ENCODE measurements at places on chromosomes 12 and 14.

DNA sequence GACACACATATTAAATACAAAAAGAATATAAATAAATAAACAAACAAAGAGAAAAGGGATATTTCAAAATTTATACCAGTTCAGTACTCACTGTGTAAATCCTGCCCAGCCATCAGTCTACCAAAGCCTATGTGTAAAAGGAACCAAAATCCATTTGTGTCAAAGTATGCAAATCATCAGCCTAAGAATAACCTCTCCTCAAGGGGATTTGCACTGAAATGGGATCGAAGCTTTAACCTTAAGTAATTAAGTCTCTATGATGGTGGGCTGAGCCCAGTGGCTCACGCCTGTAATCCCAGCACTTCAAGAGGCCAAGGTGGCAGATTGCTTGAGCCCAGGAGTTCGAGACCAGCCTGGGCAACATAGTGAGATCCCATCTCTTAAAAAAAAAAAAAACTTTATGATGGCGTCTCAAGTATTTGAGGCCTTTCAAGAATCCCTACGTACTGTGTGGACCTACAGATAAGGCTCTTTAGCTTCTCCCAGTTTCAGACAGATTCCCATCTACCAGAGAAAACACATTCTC lies 57.8 kb upstream of the METAP2 start:
- DNase-seq = no peak

- no peak for DNase-seq
Observed at GRCh38 chr14:105173901-105174894, 5.6 kb upstream of the JAG2 start.

DNA sequence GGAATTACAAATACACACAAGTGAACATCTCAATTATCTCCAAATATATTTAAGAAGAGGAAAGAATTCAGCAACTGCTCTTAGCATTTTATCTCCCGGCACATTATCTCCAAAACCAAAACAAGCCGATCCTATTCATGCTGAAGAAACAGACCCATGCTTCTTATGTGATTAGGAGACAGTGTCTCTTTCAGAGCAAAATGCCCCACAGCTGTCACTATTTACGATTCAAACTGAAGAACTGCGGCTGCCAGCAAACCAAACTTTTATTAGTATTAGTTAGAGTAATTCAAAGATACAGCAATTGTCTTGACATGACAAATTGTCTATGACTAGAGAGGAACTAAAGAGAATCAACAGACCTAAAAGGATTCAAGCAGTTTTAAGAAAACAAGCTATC lies 79.4 kb downstream of the SETD3 start:
- DNase-seq = no peak

DNA sequence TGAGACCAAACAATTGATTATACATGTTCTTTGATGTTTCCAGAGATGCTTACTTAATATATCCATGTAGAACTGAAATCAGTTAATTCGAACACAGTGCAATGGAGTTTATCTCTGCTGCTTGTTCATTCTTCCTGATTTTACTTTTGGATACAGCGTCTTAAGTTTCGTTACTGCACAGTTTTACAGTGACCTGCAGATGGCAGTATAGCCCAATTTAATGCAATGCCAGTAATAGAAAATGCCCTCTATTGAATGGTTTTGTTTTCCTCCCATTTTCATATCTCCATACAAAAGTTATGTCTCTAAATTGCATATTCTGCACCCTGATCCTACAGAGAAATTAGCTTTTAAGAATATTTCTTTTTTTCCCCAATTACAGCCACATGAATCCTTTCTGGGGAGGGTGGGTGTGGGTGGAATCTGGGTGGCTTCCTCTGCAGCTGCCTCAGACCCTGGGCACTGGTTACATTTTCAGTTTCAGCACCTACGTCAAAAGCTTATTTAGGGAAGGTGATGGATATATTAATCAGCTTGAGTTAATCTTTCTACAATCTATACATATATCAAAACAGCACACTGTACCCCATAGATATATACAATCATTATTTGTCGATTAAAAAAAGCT lies 101.1 kb upstream of the DCD start:
- peak; percentile 52 for DNase-seq

- DNase-seq = no peak
Observed at GRCh38 chr14:45698462-45699134, 445.6 kb upstream of the MIS18BP1 start.

DNA sequence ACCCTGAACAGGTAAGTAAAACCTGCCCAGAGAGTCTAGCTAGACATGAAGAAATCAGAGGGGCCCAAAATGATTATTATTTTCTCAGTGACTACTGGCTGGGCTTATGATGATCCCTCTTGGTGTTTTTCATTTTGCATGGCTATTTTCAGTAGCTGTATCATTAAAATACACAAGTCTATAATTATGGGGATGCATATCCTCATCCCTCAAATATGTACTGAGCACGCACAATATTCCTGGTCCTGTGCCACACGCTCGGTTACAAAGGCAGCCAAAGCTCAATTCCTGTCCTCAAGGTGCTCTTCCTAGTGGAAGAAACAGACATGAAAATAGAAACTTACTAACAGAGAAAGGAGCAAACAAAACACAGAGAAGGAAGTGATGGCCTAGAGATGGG lies 180.0 kb downstream of the DAD1 start:
- DNase-seq = no peak

DNA sequence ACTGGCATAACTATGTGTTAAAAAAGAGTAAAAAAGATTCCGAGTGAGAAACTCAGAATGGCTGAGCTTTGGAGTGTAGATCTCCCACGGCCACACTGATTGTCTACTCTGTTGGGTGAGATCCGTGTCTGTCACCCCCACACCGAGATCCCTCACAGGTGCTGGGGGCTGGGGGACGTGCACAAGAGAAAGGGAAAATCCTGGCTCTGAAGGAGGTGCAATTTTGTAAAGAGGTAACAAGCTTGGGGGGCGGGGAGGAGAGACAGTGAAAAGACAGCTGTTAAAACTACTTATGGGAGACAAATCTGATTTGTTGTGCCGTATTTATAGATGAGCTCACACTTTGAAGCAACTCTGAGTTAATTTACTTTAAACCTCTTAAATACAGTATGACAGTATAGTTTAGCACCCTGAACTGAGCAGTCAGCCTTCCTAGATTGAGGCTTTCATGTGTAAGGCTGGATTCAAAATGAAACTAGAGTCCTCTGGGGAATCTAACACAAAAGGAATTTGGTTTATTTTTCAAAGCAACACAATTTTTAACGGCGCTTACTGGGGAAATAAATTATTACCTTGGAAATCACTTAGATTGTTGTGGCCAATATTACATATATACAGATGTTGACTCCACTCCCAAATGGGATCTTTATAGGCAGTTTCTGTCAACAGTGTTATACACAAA lies 167.4 kb upstream of the RGS6 start:
- no peak for DNase-seq

Measured in T-helper 1 cell (primary cell).